ENCODE measurements at places on chromosomes 5 and 9. TPM values are rescaled to one million over a fixed set of nuclear protein-coding genes. Genes with fewer than 3 reads are reported as not detected.

Gene TAS2R1
- total RNA-seq: not detected

Gene FBP2
- not detected for total RNA-seq

Gene MSX2
- total RNA-seq: under 0.01 TPM

Gene ARHGEF39
- total RNA-seq: 3.9 TPM

Gene SLC34A1
- total RNA-seq: not detected

Gene MAN2A1
- total RNA-seq: 62.3 TPM

Gene DMGDH
- total RNA-seq: 7.3 TPM

Gene TICAM2
- 9.1 TPM for total RNA-seq

Gene CARTPT
- total RNA-seq: not detected

Gene SHC3
- 26.5 TPM for total RNA-seq

Gene GHR
- total RNA-seq: 4.3 TPM

Gene KIF20A
- total RNA-seq: 1.3 TPM

Gene SQSTM1
- total RNA-seq: 1,869 TPM

Gene TUSC1
- 10.5 TPM for total RNA-seq

Gene CTNND2
- total RNA-seq: 1.9 TPM

Gene BAAT
- not detected for total RNA-seq

Gene PDE6A
- not detected for total RNA-seq

Gene SPATA24
- total RNA-seq: 2.0 TPM

Gene PCDHB11
- 0.08 TPM for total RNA-seq

Gene LRRTM2
- total RNA-seq: 3.6 TPM

Gene IL13
- total RNA-seq: not detected

Gene MAMDC2
- 2.8 TPM for total RNA-seq

Gene CDO1
- 7.0 TPM for total RNA-seq

Gene SPATA31D4
- not detected for total RNA-seq

Gene ADGRD2
- not detected for total RNA-seq

Gene CTXN3
- total RNA-seq: not detected

Gene F12
- 1.4 TPM for total RNA-seq

Gene POU5F2
- 3.1 TPM for total RNA-seq

Gene PCDHGA9
- 4.1 TPM for total RNA-seq

Gene MELK
- total RNA-seq: 2.9 TPM

Gene DMRT2
- not detected for total RNA-seq

Gene GRM6
- not detected for total RNA-seq

Gene SHB
- 26.5 TPM for total RNA-seq

Gene IL5
- total RNA-seq: not detected

Gene GLRA1
- total RNA-seq: not detected

Gene SCGB3A2
- total RNA-seq: not detected

Gene HAVCR1
- total RNA-seq: not detected

Gene SPATA31C1
- total RNA-seq: not detected
